ENCODE measurements at places on chromosomes 4 and X. TPM values are rescaled to one million over a fixed set of nuclear protein-coding genes. Genes with fewer than 3 reads are reported as not detected.

GRCh38 chr4:95091272-95091671 lies 333.5 kb downstream of the BMPR1B start:
- H3K27me3 ChIP-seq: no peaks in the 10 kb centered on the region
- H3K4me3 ChIP-seq: no peak overlapping the region
- peaks cover 22% of the 10 kb centered on the region for H3K4me1 ChIP-seq
- DNase-seq: no peak
- H3K27ac ChIP-seq: no peak overlapping the region

GRCh38 chr4:91317434-91317833 lies 986.3 kb upstream of the GRID2 start:
- no peak overlapping the region for H3K4me3 ChIP-seq
- H3K27ac ChIP-seq: no peak overlapping the region
- H3K27me3 ChIP-seq: no peaks in the 10 kb centered on the region
- no peak for DNase-seq

GRCh38 chr4:8731364-8731763 lies 138.8 kb downstream of the CPZ start:
- H3K4me1 ChIP-seq: no peaks in the 10 kb centered on the region
- DNase-seq: no peak
- no peak overlapping the region for H3K4me3 ChIP-seq
- H3K36me3 ChIP-seq: no peaks in the 10 kb centered on the region
- no peak overlapping the region for H3K27ac ChIP-seq

MAPK10 gene
- total RNA-seq: 12.2 TPM

SRPX gene
- 82.4 TPM for total RNA-seq

RHOXF2B gene
- total RNA-seq: not detected
